IgD-negative memory B cell (primary cell): ENCODE measurements at places on chromosomes 4 and X. TPM values are rescaled to one million over a fixed set of nuclear protein-coding genes. Genes with fewer than 3 reads are reported as not detected.

Gene DMRTC1B
- polyA plus RNA-seq, result 5.9 TPM

Gene PSAPL1
- not detected for polyA plus RNA-seq

Gene GRK4
- 0.99 TPM for polyA plus RNA-seq

Gene TRIM60
- not detected for polyA plus RNA-seq

Gene POU3F4
- polyA plus RNA-seq, result not detected

Gene RPS6KA6
- polyA plus RNA-seq, result 0.86 TPM

Gene TMPRSS11D
- not detected for polyA plus RNA-seq

Gene SASH3
- 203 TPM for polyA plus RNA-seq

Gene RBBP7
- 170 TPM for polyA plus RNA-seq

Gene MAOA
- not detected for polyA plus RNA-seq

Gene GUCY1B1
- 0.31 TPM for polyA plus RNA-seq

Gene CLGN
- not detected for polyA plus RNA-seq

Gene NSG1
- 0.69 TPM for polyA plus RNA-seq
